ENCODE measurements at places on chromosomes 5 and 9. TPM values are rescaled to one million over a fixed set of nuclear protein-coding genes. Genes with fewer than 3 reads are reported as not detected.

PLPP7 gene
- total RNA-seq, result not detected

EIF4E1B gene
- total RNA-seq, result not detected

FGF10 gene
- total RNA-seq, result not detected

SAPCD2 gene
- total RNA-seq, result 20.3 TPM

CDC20B gene
- total RNA-seq, result 0.08 TPM

FABP6 gene
- total RNA-seq, result 1.1 TPM
